Common myeloid progenitor, CD34-positive (primary cell): ENCODE measurements at places on chromosomes 2 and 18.
A peak's percentile ranks its signal among the peaks of the same experiment; 100 is the strongest.

DNA sequence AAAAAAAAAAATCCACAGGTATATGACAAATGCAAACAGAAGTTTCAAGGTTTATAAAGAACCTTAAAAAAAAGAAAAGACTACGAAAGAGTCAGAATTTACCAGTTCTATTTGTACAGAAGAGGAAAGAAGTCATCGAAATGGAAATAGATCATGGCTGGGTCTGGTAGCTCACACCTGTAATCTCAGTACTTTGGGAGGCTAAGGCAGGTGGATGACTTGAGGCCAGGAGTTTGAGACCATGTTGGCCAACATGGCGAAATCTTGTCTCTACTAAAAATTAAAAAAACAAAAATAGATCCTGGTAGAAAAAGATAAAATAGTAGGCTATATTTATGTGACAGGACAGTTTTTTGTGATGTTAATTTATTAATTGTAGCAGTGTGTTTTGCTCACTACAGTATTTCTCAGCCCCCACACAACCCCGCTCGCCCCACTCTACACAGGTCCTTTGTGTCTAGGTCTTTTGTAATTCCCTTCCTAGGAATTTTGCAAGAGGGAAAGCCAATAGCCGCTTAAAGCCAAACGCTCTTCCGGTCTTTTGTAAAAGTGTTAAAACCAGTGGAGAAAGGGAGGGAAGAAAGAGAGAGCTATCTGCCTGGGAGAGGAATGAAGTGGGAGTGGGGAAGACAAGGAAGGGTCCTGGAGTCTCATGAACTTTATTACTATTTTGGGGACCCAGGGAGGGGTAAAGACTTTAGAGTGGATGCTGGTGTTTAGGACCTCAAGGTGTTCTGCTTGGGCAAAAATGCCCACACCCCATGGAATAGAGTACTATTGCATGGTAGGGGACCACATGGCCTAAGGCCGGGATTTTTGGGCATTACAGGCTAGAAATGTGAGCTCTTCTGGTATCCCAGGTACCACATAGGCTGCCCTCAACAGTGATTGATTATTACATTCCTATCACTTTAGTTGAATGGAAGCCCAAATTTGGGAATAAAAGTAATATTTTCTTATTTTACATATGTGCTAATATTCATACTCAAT is 59.4 kb upstream of the XPO1 start:
- no peak for DNase-seq

DNA sequence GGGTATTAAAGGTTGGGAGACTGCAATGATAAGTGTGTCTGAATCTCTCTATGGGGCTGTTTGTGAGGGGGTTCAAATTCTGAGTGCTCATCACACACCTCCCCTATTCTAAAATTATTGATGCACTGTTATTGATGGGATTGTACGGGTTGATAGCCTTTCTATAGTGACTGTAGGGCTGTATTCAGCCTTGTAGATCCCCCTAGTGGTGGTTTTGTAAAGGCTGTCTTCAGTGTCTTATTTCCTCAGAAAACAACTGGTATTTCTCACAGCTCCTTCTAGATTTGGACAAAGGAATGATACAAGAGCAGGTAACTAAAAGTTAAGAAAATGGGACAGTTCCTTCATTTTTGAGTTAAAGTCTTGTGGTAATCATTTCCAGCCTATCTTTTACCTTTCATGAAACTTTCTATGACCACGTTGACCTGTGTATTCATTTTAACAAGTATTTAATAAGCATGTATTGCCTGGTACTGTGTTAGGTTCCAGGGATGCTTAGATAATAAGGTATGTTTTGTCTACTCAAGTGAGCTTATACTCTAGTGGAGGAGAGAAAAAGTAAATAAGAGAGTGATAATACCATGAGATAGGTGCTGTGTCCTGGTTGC is 21.2 kb downstream of the SMAD4 start:
- peak; percentile 71 for DNase-seq

DNA sequence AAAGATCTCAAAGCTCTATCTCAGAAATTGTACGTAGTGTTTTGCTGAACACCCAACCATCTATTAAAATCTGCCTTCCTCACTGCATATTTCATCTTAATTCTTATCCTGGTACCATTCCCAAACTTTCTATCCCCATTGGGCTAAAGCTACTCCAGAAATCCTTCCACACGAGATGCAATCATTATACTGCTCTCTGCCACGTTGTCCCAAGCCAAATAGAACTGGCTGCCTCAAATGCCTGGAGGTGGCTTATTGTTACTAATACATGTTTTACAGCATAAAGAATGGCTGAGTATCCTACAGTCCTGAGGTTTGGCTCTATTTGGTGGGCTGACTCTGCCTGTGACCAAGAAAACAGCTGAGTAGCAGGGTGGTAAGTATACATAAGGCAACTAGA is 306.0 kb upstream of the ACVR2A start:
- DNase-seq: no peak

- DNase-seq: no peak
Measured at GRCh38 chr2:75200140-75201096, 1.1 kb upstream of the TACR1 start.

DNA sequence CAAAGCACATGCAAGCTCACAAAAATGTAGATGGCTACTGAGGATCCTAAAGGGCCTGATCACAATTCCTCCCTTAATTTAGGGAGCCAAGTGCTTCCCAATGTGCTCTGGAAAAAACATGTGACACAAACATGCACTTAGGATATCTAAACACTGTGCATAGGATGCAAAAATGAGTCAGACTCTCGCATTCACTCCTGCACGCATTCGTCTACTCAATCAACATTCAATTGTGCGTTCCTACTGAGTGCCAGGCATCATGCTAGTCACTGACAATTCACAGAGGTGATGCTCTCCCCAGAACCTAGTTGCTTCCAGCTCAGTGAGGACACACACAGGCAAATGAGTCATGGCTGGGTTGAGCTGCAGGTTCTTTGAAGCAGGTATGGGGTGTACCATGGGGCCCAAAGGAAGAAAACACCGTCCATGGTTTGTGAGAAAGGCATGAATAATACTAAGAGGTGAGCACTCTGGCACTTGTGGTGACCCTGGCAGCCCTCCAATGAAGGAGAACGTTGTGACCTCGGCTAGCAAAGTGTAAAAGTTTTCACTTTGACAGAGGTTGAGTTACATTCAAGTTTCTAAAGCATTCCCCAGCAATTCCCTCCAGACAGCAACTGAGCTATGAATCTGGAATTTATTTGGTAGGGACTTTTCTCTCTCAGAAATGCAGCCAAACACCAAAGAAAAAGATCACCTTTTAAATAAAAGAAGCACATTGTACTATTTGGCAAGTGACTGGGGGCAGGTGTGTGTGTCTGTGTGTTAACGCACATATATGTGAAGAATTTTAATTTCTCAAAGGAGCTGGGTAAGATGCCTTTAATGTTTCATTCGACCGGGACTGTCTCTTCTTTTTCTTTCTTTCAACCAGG is 173.3 kb downstream of the ALPK2 start:
- peak; percentile 13 for DNase-seq
